NCI-H146 (cell line): ENCODE measurements at places on chromosomes 1 and 21.

GRCh38 chr1:204002614-204003013, 70.3 kb upstream of the SOX13 start:
- no peak for DNase-seq

GRCh38 chr21:15208786-15209185, 144.0 kb upstream of the NRIP1 start:
- DNase-seq: no peak

DNA sequence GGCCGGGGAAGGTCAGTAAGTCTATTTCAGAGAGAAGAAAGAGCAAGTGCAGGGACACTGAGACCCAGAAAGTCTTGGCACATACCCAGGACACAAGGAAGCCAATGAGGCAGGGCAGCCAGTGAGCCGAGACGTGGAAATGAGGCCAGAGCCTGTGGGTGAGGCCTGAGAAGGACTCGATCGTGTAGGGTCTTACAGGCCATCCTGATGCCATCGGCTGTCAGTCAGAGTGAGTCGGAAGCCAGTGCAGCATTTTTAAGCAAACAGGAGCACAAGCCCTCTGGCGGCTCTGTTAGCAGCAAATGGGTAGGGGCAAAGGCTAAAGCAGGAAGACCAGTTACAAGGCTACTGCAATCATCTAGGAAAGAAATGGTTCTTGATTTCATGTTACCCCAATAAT, 6.1 kb upstream of the GJB3 start:
- DNase-seq: no peak

GRCh38 chr1:91853397-91853796, 32.6 kb downstream of the TGFBR3 start:
- DNase-seq: no peak

- no peak for DNase-seq
Observed at GRCh38 chr1:87853576-87854351, 525.1 kb downstream of the LMO4 start.

GRCh38 chr1:162056043-162056442, 13.4 kb upstream of the NOS1AP start:
- peak; percentile 70 for DNase-seq

DNA sequence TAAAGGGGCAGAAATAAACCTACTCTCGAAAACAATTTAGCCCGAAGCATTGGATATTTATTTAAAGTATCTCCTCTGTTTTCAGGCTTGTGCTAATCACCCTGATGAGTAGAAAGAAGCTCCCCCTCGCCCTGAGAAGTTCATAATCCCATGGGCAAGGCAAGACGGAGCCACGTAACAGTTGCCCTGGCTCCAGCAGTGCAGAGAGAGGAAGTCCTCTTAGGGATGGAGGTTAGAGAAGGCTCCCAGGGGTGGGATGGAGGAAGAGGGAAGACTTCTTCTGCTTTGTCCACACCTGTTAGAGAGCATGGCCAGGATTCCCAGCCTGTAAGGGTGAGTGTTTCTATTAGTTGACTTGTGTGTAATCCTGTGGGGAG, 3.4 kb upstream of the GPR25 start:
- DNase-seq: no peak

- DNase-seq: no peak
Observed at GRCh38 chr1:228913626-228914414, 178.5 kb downstream of the RHOU start.

DNA sequence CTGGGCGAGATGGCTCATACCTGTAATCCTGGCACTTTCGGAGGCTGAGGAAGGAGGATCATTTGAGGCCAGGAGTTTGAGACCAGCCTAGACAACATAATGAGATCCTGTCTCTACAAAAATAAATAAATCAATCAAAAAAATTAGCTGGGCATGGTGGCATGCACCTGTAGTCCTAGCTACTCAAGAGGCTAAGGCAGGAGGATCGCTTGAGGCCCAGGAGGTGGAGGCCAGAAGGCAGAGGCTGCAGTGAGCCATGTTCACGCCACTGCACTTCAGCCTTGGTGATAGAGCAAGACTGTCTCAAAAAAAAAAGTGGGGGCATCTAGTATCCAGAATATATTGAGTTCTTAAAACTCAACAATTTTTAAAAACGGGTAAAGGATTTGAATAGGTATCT, 6.0 kb downstream of the TUT4 start:
- no peak for DNase-seq

DNA sequence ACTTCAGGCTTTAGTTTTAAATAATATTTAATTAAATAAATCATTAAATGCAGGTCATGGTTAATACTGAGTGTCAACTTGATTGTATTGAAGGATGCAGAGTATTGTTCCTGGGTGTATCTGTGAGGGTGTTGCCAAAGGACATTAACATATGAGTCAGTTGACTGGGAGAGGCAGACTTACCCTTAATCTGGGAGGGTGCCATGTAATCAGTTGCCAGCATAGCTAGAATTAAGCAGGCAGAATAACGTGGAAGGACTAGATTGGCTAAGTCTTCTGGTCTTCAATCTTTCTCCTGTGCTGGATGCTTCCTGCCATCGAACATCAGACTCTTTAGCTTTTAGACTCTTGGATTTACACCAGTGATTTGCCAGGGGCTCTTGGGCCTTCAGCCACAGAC, 85.3 kb downstream of the MAP3K21 start:
- DNase-seq: no peak

DNA sequence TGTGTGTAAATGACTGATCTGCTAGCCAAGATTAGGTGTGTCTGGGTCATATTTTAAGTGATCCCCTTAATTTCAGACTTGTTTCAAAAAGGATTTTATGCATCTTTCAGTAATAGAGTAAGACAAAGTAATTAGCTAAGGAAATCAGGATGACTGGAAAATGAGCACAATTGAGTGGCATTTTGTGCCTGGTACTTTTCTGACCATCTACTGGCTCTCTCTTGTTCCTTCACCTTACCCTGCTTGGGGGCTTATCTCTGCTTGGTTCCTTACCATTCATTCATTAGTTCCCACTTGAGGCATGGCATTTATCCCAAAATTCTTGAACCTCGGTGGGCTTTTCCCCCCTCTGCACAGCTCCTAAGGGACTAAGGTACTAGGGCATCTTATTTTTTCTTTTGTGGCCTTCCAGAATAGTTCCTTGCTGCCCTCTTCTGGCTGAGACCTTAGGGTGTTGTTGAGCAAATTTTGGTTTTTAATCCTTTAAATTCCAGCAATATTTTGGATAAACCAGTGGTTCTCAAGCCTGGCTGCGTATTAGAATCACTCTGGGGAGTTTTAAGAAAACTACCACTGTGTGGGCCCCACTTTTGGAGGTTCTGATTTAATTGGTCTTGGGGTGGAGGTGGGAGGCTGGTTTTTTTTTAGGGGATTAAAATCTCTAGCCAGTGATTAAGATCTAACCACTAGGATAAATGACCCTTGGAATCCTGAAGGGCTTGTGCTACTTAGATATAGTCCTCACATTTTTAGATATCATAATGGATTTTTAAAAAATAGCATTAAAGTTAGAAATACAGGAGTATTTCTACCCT, 50.8 kb downstream of the HS2ST1 start:
- DNase-seq: peak; percentile 2

DNA sequence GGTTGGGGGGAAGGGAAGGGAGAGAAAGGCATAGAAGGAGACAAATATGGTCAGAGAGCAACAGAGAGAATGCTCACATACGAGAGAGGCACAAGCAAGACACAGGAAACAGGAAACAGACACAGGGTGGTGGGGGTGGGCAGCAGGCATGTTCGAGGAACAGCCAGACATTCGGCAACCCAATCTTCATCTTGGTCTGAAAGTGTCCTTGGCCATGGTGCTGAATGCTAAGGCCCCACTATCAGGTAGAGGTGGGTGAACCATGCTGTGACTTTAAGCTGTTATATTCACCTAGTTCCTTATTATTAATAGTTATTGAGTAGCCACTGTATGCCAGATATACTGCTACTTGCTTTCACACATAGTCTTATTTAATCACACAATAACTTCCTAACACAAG, 109.2 kb downstream of the DDX20 start:
- DNase-seq: no peak

DNA sequence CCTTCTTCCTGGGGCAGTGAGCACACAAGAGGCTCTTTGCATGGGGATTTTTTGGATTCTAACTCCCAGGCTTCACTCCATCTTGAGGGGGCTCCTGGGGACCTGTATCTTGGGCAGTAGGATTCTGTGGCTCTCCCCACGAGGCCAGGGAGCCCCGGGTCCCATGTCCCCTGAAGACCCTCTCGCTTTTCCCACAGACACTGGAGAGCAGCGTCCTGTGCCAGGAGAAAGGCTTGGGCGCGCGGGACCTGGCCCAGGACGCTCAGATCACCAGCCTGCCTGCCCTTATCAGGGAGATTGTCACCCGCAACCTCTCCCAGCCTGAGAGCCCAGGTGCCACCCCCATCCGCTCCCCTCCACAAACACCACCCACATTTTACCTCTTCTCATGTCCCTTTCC, 735 bp downstream of the CROCC start:
- DNase-seq: no peak

GRCh38 chr1:9106286-9106685, 22.6 kb downstream of the GPR157 start:
- DNase-seq: no peak

DNA sequence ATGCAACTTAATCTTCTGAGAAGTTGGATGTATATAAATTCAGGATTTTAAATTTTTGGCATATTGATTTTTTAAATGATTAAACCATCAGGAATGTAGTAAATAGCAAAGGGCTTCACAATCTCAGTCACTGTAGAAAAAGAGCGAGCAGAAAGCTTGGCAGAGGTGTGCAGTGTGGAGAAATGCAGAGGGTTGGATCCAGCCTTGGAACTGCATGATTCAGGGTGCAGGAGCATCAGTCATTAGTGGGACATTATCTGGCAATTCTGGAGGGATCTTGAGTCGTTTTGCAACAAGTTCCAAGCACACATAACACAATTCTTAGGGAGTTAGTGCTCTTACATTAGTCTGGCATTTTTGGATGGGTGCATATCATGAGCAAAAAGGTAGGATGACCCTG, 267.9 kb downstream of the PLA2G4A start:
- DNase-seq: no peak
